ENCODE measurements at places on chromosomes 11 and 22.

DNA sequence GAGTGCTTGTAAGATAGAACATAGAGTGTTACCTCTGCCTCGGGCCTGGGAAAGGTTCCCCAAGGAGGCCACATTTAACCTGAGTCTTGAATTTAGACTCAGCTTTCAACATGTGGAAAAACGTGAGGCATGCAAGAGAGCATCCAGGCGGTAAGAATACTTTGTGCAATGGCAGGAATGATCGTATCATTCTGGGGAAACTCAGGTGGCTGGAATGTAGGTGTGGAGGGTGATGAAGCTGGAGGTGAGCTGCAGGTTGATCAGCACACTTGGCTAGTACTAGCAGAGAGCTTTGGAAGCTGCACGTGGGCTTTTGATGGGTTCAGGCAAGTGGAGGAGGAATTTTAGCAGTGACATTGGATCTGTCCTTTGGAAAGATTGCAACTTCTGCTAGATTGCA is 270.3 kb upstream of the RAG2 start:
- no peak for DNase-seq

GRCh38 chr11:67486481-67487195 is 3.8 kb downstream of the AIP start:
- DNase-seq, result no peak

GRCh38 chr11:92550411-92550810 is 325.8 kb downstream of the FAT3 start:
- no peak for DNase-seq

DNA sequence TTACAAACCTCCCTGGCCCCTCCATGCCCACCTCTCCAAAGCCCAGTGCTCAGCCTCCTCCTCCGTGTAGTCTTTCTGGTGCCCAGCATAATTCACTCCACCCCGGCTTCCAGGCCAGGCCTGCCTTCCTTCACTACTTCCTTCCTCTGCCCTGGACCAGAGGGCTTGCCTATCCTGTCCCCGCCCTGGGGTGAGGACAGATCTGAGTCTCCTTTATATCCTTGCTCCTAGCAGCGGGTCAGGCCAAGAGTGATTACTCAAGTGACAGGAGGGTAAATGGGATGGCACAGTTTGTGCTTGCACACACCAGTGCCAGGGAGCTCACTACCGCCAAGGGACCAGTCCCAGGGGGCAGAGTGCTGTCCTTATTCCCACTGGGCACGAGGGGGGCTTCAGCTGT is 48.0 kb downstream of the SCUBE1 start:
- DNase-seq, result no peak

DNA sequence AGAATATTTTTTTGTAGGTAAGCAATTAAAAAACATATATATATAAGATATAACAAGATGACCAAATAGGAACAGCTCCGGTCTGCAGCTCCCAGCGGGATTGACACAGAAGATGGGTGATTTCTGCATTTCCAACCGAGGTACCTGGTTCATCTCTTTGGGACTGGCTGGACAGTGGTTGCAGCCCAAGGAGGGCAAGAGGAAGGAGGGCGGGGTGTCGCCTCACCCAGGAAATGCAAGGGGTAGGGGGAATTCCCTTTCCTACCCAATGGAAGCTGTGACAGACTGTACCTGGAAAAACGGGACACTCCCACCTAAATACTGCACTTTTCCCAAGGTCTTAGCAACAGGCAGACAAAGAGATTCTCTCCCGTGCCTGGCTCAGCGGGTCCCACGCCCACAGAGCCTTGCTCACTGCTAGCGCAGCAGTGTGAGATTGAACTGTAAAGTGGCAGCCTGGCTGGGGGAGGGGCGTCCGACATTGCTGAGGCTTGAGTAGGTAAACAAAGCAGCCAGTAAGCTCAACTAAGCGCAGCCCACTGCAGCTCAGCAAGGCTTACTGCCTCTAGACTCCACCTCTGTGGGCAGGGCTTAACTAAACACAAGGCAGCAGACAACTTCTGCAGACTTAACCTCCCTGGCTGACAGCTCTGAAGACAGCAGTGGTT is 163.8 kb downstream of the CWF19L2 start:
- DNase-seq, result no peak

DNA sequence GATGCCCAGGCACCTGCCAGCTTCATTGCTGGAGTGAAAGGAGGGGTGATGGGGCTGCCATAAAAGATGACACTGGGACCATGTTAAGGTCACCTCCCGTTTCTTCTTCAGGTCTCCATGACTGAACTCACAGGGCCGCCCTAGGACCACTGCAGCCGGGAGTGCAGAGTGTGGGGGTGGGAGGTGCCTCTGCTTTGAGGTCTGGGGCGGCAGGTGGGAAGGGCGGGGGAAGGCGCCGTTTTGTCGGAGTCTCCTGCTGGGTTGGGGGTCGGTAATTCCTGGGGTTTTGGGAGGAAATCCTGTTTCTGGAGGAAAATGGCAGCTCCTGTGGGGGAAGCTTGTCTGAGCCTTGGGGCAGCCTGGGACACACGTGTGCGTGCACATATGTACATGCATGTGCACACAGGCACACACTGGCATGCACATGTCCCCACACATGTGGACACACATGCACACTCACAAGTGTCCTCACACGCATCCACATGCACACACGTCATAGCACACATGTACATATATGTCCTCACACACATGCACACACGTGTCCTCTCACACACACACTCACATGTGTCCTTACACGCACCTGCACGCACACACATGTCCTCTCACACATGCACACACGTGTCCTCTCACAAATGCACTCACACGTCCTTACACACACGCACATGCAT is 990.9 kb downstream of the BRD1 start:
- DNase-seq, result no peak

DNA sequence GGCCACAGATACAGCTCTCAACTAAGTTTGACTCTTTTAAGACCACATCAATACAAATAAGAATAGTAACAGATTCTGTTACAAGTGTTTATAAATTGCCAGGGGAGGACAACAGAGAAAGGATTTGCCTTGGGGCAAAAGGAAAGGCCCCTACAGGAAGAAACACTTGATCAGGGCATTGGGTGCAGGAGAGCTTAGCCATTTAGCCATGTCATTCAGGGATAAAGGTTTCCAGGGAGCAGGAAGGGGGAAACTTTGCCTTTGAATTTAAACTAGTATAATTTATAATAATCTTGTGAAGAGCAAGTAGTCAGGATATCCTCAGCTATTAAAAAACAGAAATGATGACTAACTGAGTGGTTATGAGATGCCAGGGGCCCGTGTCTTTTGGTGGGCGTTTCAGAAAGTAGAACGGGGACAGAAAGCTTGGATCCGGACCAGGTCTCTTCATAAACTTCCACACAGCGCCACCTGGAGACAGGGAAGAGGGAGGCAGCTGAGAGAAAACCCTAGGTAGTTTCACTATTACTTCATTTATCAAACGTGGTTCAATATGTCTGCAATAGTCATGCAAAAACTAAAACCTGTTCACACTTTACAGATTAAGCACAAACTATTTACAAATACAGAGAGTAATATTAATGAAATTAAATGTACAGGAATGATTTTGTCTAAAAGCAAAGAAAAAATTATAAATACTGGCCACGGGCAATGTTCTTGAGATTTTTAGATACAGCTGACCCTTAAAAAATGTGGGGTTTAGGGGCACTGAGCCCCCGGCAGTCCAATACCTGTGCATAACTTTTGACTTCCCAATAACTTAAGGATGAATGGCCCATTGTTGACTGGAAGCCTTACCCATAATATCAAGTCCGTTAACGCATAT is 11.0 kb upstream of the SLC5A4 start:
- peak; percentile 84 for DNase-seq

GRCh38 chr11:45593992-45594391 is 71.4 kb downstream of the CHST1 start:
- no peak for DNase-seq

DNA sequence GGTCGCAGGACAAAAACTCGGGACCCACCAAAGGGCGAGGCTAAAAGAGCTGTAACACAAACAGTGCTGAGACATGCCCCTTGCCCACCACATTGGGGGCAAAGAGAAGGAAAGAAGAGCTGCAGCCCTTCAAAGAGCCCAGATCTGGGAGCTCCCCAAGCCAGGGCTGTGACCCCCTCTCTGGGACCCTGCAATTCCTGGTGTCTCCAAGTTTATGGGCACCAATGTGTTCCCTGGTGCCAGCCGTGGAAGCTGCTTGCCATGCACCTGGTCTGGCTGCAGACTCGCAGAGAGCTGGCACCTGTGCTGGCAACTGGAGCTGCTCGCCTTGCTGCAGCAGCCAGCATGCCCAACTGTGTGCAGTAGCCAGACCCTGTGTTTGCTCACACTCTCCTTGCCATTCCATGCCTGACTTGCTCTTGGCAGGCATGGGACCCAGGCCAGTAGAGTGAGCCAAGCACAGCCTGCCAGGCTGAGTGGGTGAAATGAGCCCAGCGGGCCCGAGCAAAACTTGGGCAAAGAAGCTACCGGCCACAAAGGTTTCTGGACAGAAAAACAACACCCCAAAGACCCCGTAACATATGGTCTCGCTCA is 16.0 kb downstream of the RRP8 start:
- no peak for DNase-seq

DNA sequence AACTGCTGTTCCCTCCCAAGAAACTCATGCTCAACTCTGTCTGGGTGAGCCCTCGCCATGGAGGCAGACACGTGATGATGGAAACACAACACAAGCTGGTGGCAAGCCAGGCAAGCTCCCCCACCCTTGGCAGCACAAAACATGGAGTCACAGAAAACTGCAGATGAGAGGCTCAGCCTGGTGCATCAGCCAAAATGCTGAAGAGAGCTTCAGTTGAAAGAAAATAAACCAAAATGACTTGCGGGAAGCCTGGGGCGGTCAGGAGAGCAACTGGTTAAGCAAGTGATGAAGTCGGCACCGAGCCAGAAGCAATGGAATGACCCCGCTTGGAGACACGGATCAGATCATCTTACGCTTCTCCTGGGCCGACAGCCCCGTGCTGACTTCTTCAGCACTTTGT is 68.3 kb downstream of the C11orf58 start:
- no peak for DNase-seq

- no peak for DNase-seq
Observed at GRCh38 chr22:49205483-49205800, 622.2 kb downstream of the BRD1 start.

GRCh38 chr11:121081321-121081720 is 19.7 kb upstream of the TECTA start:
- no peak for DNase-seq

DNA sequence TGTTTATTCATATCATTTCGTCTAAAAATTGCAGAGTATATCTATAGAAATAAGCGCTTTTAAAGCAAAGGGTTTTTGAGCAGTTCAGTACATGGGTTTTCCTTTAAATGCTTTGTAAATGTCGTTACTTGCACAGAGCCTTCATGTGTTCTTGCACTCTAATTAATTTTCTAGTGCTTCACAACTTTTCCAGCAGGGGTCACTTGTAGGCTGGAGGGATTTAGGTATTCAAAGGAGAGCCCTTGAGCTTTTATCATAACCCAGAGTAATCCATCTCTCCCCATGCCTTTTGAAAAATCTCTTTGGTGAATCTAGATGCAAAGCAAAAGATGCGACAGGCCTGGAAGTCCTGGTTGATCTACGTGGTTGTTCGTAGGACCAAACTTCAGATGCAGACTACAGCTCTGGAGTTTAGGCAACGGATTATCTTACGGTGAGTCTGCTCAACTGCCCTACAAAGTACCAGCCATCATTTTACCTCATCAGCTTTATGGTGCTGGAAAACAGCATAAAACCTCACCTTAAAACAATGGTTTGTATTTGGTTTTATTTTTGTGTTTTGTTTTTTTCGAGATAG is 60.4 kb downstream of the SFI1 start:
- peak; percentile 28 for DNase-seq

- DNase-seq, result no peak
Observed at GRCh38 chr22:45562537-45563361, 60.1 kb downstream of the FBLN1 start.

- DNase-seq, result no peak
Observed at GRCh38 chr22:44116755-44117684, 63.7 kb upstream of the PARVG start.

GRCh38 chr11:134041791-134042696 is 26.8 kb upstream of the JAM3 start:
- DNase-seq, result no peak

DNA sequence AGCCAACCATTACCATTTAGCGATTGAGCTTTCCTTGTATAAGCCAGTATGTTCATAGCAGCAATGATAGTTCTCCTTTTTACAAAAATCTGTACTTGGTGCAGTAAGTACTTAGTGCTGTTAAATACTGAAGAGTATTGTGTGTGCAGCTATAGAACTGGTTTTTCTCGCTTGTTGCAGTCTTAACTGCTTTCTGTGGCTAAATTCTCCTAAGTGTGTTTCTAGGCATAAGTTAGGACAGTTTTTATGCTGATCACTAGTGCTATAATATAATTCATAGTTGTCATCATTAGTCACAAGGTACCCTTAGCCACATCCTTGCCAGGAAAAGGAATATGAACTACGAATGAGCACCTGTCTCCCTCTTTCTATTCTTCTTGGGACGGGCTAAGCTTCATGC is 107.7 kb downstream of the GRAMD1B start:
- DNase-seq, result no peak

DNA sequence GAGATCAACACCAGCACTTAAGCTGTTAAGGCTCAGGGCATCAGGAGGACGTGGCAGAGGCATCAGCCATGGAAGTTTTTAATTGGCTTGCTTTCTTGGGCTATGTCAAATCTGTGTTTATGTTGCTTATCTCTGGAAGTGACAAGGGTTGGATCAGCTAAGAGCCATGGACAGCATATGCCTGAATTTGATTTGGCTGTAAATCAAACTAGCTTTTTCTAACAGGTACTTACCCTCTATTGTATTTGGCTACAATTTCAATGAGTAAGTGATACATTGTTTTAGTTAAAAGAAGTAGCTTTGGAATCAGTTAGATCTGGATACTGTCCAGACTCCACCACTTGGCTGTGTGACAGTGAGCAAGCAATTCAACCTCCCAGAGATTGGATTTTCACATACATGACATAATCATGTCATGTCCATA is 936.6 kb downstream of the OPCML start:
- DNase-seq, result no peak

- no peak for DNase-seq
Observed at GRCh38 chr11:119793335-119793984, 64.5 kb upstream of the NECTIN1 start.

GRCh38 chr11:77710358-77710757 is 72.8 kb upstream of the CLNS1A start:
- DNase-seq, result no peak

DNA sequence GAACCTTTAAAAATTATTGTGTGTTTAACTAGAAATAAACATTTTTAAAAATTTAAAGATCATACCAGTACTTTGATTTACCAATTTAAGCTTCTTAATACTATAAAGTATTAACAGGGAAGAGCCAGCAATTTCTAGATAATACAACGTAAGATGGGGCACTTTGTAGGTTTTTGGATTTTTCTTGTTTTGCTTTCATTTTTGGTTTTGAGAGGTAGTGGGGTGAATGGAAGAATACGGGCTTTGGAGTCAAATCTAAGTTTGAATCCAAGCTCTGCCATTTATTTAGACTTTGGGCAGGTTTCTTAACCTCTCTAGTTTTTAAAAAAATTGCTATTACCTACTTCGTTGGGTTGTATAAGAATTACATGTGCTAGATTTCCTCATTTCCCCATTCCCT is 44.9 kb downstream of the CSTPP1 start:
- DNase-seq, result no peak

- DNase-seq, result no peak
Observed at GRCh38 chr22:26318975-26319374, 110.1 kb upstream of the ASPHD2 start.

GRCh38 chr22:50072167-50072555 is 13.1 kb downstream of the MLC1 start:
- DNase-seq, result no peak

- no peak for DNase-seq
Observed at GRCh38 chr11:112005422-112006094, 19.6 kb upstream of the DLAT start.
